ENCODE measurements at places on chromosomes 16 and 17.

DNA sequence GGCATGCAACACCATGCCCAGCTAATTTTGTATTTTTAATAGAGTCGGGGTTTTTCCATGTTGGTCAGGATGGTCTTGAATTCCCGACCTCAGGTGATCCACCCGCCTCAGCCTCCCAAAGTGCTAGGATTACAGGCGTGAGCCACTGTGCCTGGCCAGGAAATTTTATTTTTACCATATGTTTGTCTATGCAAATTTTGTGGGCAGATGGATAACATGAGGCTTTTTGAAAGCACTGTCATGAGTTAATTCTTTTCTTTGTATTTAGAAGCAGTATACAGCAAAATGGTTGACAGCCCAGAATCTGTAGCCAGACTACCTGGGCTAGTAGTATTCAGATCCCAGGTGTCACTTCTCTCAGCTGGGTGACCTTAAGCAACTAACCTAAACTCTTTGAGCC lies 8.5 kb upstream of the KPNB1 start:
- DNase-seq: no peak

- no peak for DNase-seq
Observed at GRCh38 chr17:31695456-31696090, 163.5 kb downstream of the COPRS start.

DNA sequence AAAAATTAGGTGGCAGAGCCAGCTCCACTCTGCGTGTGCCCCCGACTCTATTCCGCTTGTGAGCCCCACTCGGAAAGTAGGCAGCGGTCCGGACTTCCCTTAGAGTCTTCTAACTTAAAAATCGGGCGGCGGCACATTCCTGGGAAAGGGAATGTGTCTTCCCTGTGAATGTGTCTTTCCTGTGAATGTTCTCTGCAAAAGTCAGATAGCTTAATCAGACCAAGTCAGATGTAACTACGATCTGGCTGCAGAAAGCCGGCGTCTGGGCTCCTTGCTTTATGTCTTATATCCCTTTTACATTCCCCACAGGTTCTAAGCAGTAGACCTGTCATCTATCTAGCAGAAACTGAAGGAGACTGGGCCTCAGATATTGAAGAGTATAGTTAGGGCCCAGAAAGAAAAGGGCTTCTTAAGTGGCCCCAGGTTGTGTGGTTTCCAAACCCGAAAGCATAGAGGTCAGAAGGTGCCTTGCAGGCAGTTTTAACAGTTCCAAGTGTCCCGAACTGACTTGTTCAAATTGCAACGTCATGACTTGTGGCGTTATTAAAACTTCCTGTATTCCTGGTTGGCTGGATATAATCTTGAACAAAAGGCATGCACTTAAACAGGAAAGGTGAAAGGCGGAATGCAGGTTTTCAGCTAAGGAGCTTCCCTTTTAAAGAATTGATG lies 601 bp downstream of the PHKB start:
- no peak for DNase-seq

GRCh38 chr16:5069048-5069447 lies 2.6 kb upstream of the ALG1 start:
- no peak for DNase-seq

GRCh38 chr17:7445619-7445968 lies 733 bp downstream of the CHRNB1 start:
- peak; percentile 31 for DNase-seq

DNA sequence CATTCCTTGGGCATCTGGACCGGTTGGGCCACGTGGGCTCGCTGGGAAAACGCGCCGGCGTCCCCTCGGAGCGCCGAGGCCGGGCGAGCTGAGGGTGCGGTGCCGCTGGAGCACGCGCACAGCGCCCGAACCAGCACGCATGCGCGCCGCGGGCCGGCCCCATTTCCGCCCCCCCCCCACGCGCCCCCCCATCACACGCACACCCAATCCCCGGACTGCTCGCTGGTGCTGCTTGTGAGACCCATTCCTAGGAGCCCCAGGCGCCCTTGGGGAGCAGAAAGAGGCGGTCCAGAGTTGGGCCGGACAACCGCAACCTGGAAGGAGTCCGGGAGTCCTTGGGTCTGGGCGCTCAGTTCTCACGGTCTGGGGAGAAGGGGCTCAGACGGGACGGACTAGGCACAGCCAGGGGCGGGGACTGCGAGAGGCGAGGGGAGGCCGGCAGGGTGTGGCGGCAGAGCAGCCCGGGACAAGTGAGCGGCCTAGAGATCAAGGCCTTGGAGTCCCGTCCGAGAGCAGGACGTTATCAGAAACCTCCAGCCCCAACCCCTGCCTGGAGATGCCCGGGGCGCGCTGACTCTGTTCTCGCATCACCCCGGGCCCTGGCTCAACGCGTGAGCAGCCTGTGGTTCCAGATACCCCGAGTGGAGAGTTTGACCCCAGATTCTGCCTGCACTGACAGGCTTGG lies 6.0 kb upstream of the CBX8 start:
- no peak for DNase-seq

DNA sequence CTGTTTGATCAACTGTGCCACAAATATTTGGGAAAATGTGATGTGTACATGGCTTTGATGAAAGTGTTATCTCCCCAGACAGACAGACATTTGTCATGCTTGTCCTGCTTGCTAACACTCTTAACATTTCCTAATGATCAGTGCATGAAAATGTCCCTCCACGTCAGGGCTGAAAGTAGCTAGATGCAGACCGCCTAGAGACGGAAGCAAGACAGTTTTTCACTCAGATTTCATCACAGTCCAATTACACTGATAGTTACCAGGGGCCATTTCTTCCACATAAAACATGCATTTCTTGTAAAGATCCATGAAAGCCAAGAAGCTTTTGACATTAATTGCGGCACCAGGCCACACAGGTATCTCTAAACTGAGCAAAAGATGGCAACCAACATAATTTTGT lies 347.7 kb downstream of the RBFOX1 start:
- DNase-seq: no peak

DNA sequence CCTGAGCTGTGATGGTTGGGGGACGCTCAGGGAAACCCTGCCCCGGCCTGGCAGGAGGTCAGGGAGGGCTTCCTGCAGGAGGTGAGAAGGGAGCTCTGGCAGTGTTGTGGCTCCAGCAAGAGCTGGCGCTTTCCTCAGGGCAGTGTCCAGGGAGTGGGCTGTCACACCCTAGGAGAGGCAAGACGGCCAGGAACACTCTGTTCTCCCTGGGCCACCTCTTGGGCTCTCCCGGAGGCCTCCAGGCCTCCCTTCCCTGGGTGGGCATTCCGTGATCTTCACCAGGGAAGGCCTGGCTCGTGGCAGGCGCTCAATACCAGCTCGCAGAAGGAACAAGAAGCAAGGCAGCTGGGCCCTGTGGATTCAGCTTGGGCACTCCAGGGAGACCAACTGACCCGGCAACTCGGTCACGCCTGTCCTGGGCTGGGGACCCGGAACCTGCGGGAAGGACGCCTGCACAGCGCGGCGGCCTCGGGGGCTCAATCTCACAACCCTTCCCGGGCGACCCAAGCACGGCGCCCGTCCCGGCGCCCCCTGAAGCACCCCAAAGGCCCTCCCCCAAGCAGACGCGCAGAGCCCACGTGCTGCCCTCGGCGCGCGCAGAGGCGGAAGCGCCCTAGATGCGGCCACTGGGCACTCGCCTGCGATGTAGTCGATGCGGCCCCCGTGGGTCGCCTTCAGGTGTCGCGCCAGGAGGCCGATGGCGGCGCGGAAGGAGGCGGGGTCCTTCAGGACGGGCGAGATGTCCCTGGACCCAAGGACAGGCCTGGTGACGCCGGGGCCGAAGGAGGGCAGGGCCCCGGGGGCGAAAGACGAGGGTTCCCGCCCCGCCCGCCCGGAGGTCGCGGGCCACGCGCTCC lies 588 bp downstream of the APRT start:
- DNase-seq: peak; percentile 69

- DNase-seq: no peak
Observed at GRCh38 chr16:24996301-24996700, 18.9 kb downstream of the ARHGAP17 start.

- no peak for DNase-seq
Observed at GRCh38 chr16:50197582-50197981, 44.5 kb downstream of the TENT4B start.

- DNase-seq: peak; percentile 74
Observed at GRCh38 chr17:79045842-79046196, 21.9 kb downstream of the C1QTNF1 start.

DNA sequence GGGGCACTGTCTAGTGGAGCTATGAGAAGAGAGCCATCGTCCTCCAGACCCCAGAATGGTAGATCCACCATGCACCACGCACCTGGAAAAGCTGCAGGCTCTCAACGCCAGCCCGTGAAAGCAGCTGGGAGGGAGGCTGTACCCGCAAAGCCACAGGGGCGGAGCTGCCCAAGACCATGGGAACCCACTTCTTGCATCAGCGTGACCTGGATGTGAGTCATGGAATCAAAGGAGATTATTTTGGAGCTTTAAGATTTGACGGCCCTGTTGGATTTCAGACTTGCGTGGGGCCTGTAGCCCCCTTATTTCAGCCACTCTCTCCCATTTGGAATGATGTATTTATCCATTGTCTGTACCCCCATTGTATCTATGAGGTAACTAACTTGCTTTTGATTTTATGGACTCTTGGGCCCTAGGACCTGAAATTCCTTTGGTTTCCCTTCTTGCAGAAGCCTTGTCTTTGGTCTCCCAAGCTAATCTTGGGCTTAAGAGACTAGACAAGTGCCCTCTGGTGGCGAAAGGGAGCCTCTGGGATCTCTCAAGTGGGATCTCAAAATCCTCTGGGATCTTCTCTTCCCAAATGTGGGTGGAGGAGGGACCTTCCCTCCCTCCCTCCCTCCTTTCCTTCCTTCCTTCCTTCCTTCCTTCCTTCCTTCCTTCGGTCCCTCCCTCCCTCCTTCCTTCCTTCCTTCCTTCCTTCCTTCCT lies 58.2 kb upstream of the HAPSTR1 start:
- DNase-seq: no peak

- DNase-seq: no peak
Observed at GRCh38 chr17:10105513-10106001, 92.8 kb downstream of the GAS7 start.

- DNase-seq: no peak
Observed at GRCh38 chr16:69773260-69773947, 11.3 kb downstream of the WWP2 start.

DNA sequence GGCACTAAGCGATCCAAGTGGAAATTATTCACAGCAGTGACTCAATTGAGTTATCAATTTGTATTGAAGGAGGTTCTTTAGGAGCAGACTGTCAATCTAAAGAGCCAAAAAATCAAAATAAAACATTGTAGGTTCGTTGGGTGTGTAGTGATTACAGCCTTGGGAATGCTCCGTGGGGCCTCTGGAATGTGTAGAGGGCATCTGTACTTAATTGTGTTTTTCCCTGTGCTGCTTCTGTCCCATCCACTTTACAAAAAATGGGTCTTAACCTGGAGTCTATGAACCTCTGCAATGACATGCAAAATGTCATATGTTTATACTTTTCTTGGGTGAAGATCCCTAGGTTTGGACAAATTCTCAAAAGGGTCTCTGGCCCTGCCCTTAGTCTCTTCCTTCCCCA lies 215.1 kb downstream of the CCDC182 start:
- no peak for DNase-seq

DNA sequence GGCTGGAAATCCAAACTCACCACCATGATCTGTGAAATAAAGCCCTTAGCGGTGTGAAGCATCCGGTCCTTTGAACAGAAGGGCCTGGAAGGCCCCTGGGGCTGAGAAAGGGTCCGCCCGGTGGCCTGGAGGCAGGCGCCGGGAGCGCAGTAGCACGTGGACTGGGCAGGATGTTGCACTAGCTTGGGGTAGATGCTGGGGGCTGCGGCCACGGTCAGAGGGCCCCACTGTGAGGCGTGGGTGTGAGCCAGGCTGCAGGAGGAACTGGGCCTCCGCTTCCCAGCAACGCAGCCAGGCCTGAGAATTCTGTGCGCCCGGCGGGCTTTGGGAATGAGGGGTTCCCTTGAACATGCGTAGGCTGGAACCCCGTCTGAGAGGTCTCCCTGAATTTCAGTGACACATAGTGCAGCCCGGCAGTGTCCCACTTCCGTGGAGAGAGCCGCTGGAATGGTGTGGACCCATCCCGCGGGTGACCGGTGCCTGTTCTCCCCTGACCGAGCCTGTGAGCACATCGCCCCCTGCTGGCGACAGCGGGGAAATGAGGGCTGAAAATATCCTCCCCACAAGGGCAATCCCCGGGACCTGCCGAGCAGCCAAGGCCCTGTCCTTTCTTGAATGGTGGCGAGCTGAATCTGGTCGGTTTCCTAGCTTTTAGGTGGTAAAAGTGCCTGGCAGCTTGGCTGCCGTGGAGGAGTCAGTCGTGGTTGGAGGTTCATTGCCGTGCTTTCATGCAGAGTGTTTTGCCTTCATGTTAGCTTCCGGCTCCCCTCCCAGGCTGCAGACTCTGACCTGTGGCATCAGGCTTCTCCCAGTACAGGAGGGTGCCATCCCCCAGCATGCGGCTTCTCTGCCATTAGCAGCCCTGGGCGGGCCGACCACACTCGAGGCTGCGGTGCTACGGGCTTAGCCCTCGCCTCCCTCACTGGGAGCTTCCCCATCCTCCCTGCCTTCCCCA lies 43.8 kb downstream of the DNAJA2 start:
- DNase-seq: peak; percentile 79

DNA sequence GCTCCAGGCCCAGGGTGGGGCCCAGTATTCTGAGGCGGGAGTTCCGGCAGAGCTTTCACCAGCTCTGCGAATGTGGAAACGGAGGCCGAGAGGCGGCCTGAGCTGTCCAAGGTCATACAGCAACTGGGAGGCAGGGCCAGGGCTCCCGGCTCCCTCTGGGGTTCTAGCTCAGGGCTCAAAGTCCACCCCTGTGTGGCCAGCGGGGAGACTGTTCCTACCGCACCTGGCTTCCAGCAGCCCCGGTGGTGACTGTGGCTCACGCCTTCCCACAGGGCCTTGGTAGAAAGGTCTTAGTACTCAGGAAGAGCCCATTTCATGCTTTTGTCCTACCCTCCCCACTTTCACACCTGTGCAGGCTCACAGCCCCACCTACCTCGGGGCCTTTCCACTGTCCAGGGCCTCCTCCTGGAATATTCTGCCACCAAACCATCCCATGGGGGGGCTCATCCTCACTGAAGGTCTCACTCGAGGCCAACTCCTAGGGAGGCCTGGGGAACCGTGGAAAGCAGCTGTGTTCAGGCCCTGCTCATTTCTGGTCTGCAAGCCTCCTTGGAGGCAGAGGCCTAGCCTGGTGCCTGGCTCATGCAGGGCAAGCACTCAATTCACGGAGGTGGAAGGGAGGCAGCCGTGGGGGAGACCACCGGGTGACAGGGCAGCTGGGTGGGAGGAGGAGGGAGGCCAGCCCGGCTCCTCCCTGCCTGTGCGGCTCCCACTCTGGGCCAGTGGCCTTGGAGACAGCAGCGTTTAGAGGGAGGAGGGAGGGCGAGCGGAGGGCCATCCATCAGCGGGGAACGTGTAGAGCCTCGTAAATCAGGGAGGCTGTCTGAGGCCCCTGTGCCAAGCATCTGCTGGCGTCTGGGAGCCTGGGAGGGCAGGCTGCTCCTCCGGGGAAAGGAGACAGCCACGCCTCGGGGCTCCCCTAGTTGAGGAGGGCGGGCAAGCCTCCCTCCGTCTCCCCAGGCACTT lies 12.7 kb upstream of the DOC2B start:
- no peak for DNase-seq

GRCh38 chr16:81842564-81843242 lies 63.6 kb downstream of the PLCG2 start:
- DNase-seq: no peak

Data from activated CD4-positive, alpha-beta T cell treated with anti-CD3 and anti-CD28 coated beads, Interleukin-2, amount 50 U/mL, for 48 hours (primary cell).